Activated gamma-delta T cell (primary cell): ENCODE measurements at places on chromosomes 11 and 22.

- DNase-seq = no peak
Measured at GRCh38 chr11:1445741-1446445, 40.7 kb downstream of the MOB2 start.

DNA sequence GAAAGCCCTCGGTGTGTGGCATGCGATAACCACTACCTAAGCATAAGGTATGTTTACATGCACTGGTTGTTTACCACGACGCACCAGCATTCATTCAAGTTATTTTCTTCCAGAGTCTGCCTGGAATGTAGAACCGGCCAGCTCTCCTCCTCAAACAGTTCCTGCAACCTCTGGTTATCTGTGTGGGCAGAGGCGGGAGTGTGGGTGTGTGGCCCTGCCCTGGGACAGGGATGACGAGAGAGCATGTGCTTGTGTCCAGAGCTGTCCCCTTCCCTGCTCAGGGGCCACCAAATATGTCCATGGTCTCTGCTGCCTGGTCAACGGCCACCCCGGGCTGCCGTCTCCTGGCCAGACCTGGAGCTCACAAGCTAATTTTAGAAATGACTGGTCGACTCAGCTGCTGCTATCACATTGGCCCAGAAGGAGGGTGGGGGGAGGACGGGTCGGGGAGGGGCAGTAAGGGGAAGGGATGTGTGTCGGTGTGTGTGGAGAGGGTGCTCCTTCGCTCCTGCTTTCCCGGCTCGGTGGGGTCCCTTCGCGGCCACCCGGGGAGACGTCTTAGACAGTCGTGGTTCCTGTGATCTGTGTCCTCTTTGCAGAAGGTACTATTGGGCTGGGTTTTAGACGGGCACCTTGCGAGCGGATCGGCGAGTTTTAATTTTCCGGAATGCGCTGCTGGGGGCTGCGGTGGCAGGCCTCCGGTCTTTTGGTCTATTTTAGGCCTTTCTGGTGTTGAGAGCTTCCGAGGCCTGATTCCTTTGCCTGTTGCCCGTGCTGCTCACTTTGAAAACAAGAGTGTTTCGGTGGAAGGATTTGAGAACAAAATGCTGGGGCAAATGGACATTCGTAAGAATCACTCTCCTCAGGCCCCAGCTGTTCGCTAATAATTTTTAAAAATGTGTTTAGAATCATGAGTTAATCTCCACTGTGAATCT lies at the start of gene MYO18B:
MYO18B (plus strand) TSS at position 497 of the 935 bp plus-strand sequence. CDS start 18,905 bp downstream, outside the sequence.
- DNase-seq = no peak

GRCh38 chr11:120681434-120682331 lies 170.1 kb downstream of the GRIK4 start:
- no peak for DNase-seq

GRCh38 chr11:68354148-68354872 lies 41.9 kb downstream of the LRP5 start:
- no peak for DNase-seq

DNA sequence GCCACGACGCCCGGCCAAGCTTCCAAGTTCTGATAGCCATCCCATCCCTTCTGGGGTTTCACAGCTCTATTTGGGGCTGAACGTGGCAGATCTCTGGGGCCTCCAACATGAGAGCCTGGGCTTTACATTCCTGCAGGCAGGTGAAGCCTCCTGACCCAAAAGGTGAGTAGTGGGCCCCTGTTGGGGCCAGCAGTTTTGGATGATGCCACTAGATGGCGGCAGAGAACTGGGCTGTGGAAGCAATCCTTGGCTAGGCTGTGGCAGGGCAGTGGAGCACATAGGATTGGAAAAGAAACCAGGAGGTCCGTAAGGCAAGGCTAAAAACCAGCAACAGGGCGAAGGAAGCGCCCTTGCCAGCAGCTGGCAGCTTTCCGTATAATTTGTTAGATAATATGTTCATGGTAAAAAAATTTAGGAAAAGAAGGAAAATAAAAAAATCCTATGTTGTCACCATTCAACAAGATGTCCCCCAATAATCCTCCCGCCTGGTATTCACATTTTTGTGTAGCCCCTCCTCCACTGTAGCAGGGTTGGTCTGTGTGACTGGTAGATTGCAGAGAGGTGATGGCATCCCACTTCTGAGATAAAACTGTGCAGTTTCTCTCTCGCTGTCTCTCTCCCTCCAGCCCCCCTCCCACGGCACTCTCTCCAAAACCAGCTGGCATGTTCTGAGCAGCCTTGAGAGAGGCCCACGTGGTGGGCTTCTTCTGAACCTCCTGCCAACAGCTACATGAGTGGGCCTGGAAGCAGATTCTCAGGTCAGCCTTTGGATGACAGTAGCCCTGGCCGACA lies 43.6 kb upstream of the OR4B1 start:
- no peak for DNase-seq

GRCh38 chr11:72081821-72082453 lies 1.3 kb downstream of the LRRC51 start:
- no peak for DNase-seq

DNA sequence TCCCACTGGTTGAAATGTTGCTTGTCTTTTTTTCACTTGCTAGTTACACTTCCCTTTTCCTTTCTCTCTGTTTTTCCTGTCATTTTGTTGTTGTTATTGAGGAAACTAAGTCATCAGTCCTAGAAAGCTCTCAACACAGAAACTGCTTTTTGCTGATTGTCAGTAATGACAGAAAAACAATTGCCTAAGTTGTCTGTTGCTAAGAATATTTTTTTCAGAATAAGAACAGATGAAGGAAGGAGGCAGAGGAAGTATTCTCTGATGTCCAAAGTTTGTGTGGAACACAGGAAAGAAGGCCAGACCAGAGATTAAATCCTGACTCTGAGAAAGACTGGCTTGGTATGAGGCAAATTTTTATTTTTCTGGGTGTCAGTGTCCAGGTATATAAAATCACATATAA lies 163.3 kb downstream of the CASP12 start:
- no peak for DNase-seq

DNA sequence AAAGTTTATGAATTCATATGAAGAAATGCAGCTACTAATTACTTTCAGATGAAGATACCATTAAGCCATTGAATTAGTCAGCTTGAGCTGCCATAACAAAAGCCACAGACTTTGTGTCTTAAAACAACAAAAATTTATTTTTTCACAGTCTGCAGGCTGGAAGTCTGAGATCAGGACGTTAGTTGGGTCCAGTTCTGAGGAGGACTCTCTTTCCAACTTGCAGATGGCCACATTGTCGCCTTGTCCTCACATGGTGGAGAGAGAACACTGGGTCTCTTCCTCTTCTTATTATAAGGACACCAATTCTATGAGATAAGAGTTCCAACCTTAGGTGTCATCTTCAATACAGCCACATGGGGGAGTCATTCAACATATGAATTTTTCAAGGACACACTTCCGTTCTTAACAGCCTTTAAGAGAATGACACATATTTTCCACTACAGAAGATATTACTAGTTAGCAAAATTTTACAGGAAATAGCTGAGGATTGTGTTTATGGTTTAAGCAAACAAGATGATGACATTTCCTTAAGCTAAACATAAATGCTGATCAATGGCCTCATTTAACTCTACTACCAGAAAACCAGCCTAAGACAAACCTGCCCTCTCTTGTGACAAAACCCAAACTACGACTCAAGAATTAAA lies 56.0 kb downstream of the DCUN1D5 start:
- DNase-seq = no peak

DNA sequence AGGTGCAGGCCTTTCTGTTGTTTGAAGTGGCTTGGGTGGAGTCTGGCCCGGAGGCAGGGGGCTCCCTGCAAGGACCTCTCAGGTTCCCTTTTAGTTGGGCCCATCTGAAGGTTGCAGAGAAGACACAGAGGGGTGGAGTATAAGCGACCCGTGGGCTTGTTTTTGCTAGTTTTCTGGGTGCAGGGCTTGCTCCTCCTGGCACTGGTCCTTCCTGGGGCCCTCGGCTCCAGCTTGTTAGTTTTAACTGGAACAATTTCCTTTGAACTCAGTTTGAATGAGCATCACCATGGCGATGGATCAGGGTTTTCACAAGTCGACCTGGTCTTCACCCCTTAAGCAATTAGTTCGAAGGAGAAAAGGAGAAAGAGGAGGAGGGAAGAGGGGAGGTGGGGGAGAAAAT lies 28.5 kb upstream of the OAF start:
- no peak for DNase-seq

DNA sequence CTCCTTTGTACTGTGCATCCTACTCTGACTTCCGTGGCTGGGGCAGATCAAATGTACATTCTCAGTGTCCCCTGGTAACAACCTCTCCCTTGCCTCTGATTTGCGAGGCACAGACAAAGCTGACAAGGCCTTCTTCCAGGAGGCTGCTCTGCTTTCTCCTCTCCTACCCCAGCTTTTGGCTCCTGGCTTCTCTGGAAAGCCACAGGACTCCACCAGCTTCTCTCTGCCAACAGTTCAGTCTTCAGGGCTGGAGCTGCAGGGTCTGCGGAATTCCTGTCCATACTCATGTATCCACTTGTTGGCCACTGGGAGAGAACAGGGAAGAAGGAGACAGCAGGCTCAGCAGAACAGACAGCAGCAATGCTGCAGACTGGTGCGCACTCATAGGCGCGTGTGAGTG lies 44.4 kb downstream of the P4HA3 start:
- no peak for DNase-seq

DNA sequence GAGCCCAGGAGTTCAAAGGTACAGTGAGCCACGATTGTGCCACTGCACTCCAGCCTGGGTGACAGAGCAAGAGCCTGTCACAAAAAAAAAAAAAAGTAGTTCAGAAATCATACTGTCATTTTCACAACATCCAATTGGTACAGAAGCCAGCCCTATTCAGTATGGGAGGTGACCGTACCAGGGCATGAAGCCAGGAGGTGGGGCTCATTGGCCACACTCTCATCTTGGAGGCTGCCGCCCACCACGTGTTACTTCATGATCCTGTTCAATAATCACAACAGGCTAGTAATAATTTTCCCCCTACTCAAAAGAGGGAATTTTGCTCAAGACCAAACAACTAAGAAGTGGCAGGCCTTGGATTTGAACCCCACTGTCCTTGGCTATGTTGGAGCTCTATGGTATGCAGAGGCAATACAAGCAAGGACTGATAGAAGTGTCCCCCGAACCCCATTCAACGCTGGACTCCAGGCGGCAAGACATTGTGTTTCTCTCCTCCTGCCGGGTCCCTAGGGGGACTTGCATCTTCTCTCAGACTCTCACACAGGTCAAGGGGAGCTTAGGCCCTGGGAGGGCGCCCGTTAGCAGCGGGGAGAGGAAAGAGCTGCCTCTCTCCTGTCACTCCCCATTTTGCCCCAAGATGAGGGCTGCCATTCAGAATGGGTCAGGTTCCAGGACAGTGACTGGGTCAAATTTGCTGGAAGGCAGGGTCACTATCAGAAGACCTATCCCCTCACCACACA lies 40.2 kb upstream of the EMID1 start:
- DNase-seq = no peak

DNA sequence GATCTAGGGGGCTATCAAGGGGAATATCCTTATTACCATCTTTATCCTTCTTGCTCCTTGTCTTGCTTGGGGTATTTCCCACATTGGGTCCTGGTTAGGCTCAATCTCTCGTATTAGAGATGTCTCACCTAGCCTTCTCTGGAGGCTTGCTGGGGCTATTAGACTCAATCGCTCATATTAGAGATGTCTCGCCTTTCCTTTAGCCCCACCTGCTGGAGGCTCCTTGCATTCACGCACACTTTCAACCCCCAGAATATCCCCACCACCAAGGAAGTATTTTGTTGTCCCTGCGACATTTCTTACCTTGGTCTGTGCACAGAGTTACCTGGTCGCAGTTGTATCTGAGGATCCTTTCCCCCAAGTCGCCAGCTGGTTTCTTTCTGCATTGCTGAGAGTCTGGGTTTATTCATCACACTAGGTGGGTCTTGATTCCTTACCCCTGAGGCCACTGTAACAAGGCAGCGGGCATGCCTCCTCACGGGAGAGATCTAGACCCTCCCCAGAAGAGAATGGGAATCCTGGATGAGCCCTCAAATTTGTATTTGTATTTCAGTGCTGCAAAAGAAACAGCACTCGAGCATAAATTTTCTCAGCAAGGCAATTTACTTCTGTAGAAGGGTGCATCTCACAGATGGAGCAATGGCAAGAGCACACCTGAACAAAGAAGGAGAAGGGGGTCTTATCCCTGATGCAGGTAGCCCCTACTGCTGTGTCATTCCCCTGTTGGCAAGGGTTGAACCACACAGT lies 15.9 kb upstream of the HYLS1 start:
- DNase-seq = no peak

- no peak for DNase-seq
Measured at GRCh38 chr11:66231561-66231960, 36.9 kb upstream of the RAB1B start.

- no peak for DNase-seq
Measured at GRCh38 chr22:46040471-46041465, 63.8 kb upstream of the WNT7B start.

- DNase-seq = no peak
Measured at GRCh38 chr11:44364596-44364995, 54.7 kb upstream of the ALX4 start.

DNA sequence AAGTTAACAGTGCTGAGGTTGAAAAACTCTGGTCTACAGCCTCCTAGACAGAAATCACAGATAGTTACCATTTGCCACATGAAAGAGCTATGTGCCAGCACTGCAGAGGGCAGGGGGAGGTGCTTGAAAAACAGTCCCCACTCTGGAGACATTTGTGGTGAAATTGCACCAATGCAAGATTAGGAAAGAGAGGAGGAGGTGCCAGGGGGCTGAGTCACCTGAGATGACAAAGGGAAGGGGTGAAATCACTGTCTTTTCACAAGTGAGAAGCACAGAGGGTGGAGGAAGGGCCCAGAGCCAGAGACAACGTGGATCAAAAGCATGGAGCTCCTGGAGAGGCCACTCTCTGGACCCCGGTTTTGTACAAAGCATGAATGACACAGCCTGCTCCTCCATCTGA lies 196.3 kb downstream of the BUD13 start:
- no peak for DNase-seq

GRCh38 chr22:21003782-21004181 lies 1.9 kb upstream of the THAP7 start:
- DNase-seq = no peak

DNA sequence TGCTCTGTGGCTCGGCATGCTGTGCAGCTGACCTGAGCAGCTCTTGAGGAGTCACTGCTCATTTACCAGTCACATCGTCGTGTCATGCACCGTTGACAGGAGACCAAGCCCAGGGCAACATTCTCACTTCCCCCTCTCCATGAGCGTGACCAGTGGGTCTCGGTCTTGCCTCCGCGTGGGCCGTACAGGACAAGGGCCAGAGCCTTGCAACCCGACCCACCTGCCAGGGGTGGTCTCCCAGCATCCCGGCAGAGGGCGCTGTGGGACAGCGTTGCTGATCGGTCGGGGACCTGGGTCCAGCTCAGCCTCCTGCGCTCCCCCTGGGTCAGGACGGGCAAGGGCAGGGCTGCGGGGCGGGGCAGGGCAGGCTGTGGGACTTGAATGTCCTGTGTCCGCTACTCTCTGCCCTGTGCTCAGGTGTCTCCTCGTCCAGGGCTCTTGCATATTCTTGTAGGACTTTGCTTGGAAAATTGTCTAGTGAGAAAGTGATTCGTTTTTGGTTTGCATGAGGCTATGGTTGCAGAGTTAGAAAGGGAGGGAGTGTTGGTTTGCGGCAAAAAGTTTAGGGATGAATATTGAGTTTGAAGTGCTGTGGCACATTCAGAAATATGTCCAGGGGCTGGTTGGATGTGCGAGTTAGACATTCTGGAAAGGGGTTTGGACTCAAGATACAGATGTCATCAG lies 16.2 kb downstream of the EIF4G2 start:
- peak; percentile 52 for DNase-seq
